ENCODE measurements at places on chromosomes 16 and 17. TPM values are rescaled to one million over a fixed set of nuclear protein-coding genes. Genes with fewer than 3 reads are reported as not detected.

DNA sequence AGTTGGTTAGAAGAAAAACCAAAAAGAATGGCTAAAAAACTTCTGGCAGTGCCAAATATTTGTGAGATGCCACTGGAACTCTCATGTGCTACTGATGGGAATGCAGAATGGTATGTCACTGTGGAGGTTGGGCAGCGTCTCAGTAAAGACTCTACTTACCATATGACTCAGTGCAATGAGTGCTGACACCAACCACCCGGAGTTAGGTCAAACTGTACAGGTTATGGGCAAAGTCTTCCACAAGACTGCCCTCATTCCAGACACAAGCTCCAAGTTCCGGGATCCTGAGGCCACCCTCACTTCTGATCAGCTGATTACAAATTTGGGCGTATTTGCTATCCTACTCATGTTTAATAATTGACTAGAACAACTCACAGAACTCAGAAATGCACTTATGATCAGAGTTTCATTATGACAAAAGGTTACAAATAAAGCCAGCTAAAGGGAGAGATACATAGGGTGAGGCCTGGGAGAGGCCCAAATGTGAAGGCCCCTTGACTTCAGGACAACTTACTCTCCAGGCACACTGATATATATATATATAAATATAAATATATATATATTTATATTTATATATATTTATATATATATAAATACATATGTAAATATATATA, 114.9 kb downstream of the TRIM37 start:
- no peaks in the 10 kb centered on the region for H3K36me3 ChIP-seq
- no peak for DNase-seq
- H3K27ac ChIP-seq: no peak overlapping the region
- H3K4me3 ChIP-seq: no peak overlapping the region

BTBD17 gene
- total RNA-seq: not detected

- no peak for DNase-seq
- H3K36me3 ChIP-seq: no peaks in the 10 kb centered on the region
- no peak overlapping the region for H3K4me3 ChIP-seq
- no peaks in the 10 kb centered on the region for H3K4me1 ChIP-seq
Observed at GRCh38 chr16:54034684-54035083, 251.9 kb downstream of the IRX3 start.

DNA sequence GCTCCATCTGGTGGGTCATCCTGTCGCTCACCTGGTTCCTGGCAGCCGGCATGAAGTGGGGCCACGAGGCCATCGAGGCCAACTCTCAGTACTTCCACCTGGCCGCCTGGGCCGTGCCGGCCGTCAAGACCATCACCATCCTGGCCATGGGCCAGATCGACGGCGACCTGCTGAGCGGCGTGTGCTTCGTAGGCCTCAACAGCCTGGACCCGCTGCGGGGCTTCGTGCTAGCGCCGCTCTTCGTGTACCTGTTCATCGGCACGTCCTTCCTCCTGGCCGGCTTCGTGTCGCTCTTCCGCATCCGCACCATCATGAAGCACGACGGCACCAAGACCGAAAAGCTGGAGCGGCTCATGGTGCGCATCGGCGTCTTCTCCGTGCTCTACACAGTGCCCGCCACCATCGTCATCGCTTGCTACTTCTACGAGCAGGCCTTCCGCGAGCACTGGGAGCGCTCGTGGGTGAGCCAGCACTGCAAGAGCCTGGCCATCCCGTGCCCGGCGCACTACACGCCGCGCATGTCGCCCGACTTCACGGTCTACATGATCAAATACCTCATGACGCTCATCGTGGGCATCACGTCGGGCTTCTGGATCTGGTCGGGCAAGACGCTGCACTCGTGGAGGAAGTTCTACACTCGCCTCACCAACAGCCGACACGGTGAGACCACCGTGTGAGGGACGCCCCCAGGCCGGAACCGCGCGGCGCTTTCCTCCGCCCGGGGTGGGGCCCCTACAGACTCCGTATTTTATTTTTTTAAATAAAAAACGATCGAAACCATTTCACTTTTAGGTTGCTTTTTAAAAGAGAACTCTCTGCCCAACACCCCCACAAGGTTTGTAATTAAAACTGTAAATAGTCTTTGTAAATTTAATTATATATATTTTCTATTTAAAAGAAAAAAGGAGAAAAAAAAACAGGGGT, 1.7 kb downstream of the FZD2 start:
- H3K36me3 ChIP-seq: no peaks in the 10 kb centered on the region
- peak; percentile 78 for DNase-seq
- no peak overlapping the region for H3K27ac ChIP-seq
- H3K27me3 ChIP-seq: no peaks in the 10 kb centered on the region
- no peaks in the 10 kb centered on the region for H3K4me1 ChIP-seq

- no peak overlapping the region for H3K4me3 ChIP-seq
- H3K27ac ChIP-seq: no peak overlapping the region
- no peaks in the 10 kb centered on the region for H3K27me3 ChIP-seq
- no peak for DNase-seq
Observed at GRCh38 chr17:17120294-17120693, 78.0 kb downstream of the MPRIP start.

GRCh38 chr17:60463157-60463835, 41.0 kb downstream of the CHCT1 start:
- no peak for DNase-seq
- H3K27me3 ChIP-seq: no peaks in the 10 kb centered on the region
- H3K4me1 ChIP-seq: peaks cover 3% of the 10 kb centered on the region
- no peak overlapping the region for H3K4me3 ChIP-seq

DNA sequence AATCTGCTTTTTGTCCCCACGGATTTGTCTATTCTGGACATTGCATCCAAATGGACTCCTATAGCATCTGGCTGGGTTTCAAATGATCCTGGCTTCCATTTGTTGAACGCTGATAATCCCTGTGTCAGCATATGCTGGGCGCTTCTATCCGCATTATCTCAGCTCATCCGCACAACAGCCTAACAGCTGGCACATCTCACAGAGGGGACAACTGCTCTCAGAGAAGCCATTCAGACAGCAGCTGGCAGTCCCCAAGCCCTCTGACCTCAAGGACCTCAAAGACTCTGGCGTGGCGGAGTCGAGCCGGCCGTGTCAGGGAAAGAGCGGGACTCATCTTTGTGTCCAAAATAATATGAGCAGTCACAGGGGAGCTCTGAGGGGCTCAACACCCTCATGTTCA, 82.3 kb downstream of the NT5M start:
- H3K27ac ChIP-seq: no peak overlapping the region
- no peak for DNase-seq
- no peaks in the 10 kb centered on the region for H3K27me3 ChIP-seq
- no peaks in the 10 kb centered on the region for H3K4me1 ChIP-seq

- no peaks in the 10 kb centered on the region for H3K36me3 ChIP-seq
- peak overlapping the region; percentile 100 for H3K27ac ChIP-seq
- no peaks in the 10 kb centered on the region for H3K27me3 ChIP-seq
- peak overlapping the region; percentile 77 for H3K4me3 ChIP-seq
- H3K4me1 ChIP-seq: peaks cover 6% of the 10 kb centered on the region
- DNase-seq: peak; percentile 81
Observed at GRCh38 chr17:39927929-39928857, 661 bp downstream of the LRRC3C start.

DNA sequence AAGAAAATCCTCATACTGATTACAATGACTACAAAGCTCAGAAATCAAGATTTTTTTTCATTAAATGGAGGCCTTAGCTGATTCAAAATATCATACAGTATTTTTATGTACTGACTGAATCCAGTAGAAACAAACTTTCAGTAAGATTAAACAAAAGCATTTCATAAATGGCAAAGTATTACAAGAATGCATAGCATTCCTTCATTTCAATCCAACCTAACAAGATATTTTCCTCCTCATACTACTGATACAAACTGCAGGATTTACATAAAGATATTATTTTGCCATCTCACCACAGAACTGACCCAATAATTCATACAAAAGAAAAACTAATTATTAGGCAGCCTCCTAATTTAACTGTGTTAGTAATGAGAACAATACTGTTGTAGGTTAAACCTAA, 6.2 kb upstream of the KANSL1 start:
- no peaks in the 10 kb centered on the region for H3K4me1 ChIP-seq
- no peak for DNase-seq
- no peaks in the 10 kb centered on the region for H3K36me3 ChIP-seq
- no peak overlapping the region for H3K4me3 ChIP-seq

GRCh38 chr16:85706449-85707034, 17.8 kb upstream of the GINS2 start:
- H3K27ac ChIP-seq: no peak overlapping the region
- no peak overlapping the region for H3K4me3 ChIP-seq
- no peaks in the 10 kb centered on the region for H3K36me3 ChIP-seq
- no peak for DNase-seq

DNA sequence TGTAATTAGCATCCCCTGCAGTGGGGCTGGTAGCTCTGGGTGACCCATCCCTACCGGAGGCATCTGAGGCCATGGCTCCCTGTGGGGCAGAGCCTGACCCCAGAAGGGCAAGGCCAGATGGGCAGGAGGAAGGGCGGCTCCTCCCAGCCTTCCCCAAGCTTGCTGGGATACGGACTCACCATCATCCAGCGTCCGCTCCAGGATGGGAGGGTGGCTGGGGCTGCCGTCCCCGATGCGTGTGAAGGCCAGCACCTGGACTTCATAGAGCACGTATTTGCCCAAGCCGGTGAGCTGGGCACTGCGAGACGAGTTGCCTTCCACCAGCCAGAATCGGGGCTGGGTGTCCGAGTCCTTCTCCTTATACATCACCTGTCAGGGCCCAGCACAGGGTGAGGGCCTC, 81.6 kb upstream of the CDC42EP4 start:
- no peak overlapping the region for H3K4me3 ChIP-seq
- H3K27me3 ChIP-seq: no peaks in the 10 kb centered on the region
- H3K36me3 ChIP-seq: no peaks in the 10 kb centered on the region
- H3K27ac ChIP-seq: no peak overlapping the region
- DNase-seq: peak; percentile 63
- no peaks in the 10 kb centered on the region for H3K4me1 ChIP-seq

DNA sequence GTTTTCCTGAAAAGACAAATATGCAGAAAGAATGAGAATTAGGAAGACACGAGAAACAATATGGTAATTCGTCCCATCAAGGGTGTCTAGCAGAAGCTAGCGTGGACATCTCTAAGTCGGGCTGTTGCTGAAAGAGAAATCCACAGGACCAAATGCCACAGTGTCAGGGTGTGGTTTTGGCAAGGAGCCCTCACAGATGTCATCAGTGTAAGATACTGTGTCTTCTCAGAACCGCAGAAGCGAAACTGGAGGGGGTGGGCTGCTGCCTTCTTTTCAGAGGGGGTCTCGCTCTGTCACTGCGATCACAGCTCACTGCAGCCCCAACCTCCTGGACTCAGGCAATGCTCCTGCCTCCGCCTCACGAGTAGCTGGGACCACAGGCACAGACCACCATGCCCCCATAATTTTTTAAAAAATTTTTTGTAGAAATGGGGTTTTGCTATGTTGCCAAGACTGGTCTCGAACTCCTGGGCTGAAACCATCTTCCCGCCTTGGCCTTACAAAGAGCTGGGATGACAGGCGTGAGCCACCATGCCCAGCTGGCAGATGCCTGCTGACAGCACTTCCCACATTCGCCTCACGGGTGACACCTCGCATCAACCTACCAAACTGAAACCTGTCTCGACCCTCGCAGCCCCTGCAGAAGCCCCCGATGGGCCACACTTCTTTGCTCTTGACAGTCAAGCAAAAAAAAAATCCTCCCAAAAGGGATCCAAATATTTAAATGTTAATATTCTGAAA, 26.2 kb downstream of the TRAP1 start:
- H3K4me3 ChIP-seq: no peak overlapping the region
- no peak for DNase-seq
- no peaks in the 10 kb centered on the region for H3K4me1 ChIP-seq
- H3K36me3 ChIP-seq: no peaks in the 10 kb centered on the region

VWA3A gene
- total RNA-seq: 0.18 TPM

FGF11 gene
- total RNA-seq: 8.0 TPM

GRCh38 chr17:78329263-78330059, 30.4 kb downstream of the SOCS3 start:
- no peak overlapping the region for H3K4me3 ChIP-seq
- DNase-seq: no peak
- H3K27me3 ChIP-seq: no peaks in the 10 kb centered on the region
- H3K36me3 ChIP-seq: no peaks in the 10 kb centered on the region
- H3K4me1 ChIP-seq: no peaks in the 10 kb centered on the region
- no peak overlapping the region for H3K27ac ChIP-seq

DNA sequence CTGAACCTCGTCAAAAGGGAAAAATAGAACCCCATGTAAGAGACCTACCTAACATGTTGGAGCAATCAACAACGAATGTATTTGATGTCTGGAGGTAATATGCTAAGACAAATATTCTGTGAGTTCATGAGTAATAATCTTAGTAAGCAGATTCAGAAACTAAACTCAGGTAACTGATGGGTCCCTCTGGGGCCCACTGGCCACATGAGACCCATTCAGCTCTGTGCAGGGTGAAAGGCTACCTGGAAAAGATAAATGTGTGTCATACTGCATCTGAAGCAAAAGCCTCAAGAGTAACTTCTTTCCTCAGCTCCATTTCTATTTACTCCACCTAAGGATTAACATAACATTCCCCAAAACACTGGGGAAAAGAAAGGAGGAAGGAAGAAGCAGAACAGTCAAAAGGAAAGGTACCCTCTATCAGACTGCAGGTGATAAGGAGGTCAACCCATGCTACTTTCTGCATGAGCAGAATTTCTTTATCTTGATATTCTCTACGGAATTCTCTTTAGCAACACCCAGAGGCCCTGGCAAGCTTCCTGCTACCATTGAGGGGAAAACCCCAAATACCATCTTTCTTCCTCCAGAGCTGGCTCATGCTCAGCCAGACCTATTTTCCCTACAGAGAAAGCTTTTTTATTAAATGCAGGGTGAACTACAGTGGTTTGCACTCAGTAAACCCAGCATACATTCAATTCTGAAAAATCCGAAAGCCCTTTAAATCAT, 37.7 kb upstream of the ABCA6 start:
- H3K4me3 ChIP-seq: no peak overlapping the region
- DNase-seq: no peak
- H3K27ac ChIP-seq: no peak overlapping the region
- H3K27me3 ChIP-seq: no peaks in the 10 kb centered on the region

GRCh38 chr17:13590441-13590840, 11.3 kb downstream of the HS3ST3A1 start:
- DNase-seq: no peak
- H3K27ac ChIP-seq: no peak overlapping the region
- H3K4me3 ChIP-seq: no peak overlapping the region
- H3K4me1 ChIP-seq: no peaks in the 10 kb centered on the region

DNA sequence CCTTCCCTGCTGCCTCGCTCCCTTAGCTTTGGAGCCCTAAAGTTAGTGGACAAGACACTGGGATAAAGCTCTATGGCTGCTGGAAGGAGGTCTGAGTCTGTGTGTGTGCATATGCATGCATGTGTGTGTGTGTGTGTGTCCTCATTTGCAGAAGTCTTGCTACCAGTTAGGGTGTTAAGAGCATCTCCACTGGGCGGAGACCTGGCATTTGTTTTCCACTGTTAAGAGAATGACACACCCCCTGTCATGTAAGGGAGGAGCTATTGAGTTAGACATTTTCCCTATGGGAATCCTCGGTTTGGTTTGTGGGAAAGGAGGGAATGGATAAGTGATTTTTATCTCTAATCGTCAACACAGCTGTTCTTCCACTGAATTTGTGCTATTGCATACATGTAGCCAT, 24.8 kb upstream of the ARHGAP23 start:
- no peaks in the 10 kb centered on the region for H3K4me1 ChIP-seq
- no peak for DNase-seq
- no peak overlapping the region for H3K27ac ChIP-seq
- H3K4me3 ChIP-seq: no peak overlapping the region
- H3K27me3 ChIP-seq: no peaks in the 10 kb centered on the region
- H3K36me3 ChIP-seq: peaks cover 3% of the 10 kb centered on the region
